ENCODE measurements at places on chromosomes 12 and 14.
A peak's percentile ranks its signal among the peaks of the same experiment; 100 is the strongest.

GRCh38 chr14:53491256-53491883 is 338.2 kb upstream of the DDHD1 start:
- no peak for DNase-seq

DNA sequence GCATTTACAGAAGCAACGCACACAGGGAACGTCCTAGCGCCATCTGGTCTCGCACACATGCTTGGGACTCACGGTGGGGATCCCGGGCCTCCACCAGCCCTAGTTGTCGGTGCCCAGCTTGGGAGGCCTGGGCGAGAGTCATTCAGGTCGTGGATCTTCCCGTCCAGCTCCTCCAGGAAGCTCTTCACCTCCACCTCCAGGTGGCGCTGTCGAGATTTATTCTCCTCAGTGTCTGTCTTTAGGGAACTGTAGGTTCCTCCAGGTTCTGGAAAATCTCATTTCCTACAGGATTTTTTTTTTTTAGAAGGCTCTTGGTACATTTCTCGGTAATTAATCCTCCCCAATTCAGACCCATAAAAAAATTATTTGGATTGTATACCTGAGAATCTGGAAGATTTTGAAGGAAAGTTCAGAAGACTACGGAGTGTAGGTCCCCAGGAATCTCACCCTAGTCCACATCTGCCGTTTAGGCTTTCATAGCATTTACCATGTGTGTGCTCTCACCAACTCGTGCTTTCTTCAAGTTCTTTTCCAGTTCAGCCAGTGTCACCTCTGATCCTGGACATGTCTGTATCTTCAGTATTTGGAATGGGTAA is 910.0 kb downstream of the TMEM121 start:
- DNase-seq, result no peak

- no peak for DNase-seq
Observed at GRCh38 chr14:68864361-68864750, 71.5 kb upstream of the ZFP36L1 start.

DNA sequence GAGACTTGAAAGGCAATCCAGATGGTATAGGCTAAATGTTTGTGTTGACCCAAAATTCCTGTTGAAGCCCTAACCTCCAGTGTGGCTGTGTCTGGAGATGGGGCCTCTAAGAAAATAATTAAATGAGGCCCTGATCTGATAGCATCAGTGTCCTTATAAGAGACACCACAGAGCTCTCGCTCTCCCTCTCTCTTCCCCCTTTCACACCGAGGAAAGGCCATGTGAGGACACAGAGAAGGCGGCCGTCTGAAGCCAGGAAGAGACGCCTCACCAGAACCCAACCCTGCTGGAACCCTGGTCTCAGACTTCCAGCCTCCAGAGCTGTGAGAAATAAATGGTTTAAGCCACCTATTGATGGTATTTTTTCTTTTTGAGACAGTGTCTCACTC is 87.5 kb downstream of the SCARB1 start:
- DNase-seq, result no peak

DNA sequence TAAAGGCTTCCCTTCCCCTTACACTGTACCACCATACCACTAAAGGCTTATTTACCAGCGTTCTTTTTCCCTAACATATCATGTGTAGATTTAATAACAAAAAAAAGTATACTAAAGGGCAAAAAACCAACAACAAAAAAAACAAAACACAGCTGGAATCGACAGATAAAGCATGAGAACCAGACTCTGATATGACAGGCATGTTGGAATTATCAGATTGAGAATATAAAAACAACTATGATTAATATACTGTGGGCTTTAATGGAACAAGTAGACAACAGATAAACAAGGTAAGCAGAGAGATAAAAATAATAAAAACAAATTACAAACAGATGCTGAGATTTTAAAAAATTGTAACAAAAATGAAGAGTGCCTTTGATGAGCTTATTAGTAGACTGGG is 754.1 kb upstream of the MDGA2 start:
- DNase-seq, result no peak

GRCh38 chr12:124744659-124745464 is 118.8 kb downstream of the SCARB1 start:
- peak; percentile 91 for DNase-seq

DNA sequence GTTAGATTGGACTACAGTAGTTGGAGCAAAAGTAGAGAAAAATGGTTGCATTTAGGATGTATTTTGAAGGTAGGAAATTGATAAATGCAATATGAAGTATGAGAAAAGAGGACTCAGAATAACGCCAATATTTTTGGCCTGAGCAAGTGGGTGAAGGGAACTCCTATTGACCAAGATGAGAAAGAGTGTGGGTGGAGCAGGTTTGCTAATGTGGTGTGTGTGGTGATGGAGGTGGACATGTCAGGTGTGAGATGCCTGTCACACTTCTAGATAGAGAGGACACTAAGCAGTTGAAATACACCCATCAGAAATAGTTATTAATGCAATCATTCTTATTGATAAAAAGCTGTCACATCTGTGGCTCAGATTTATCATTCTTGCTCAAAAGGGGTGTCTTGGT is 7.3 kb downstream of the GUCY2C start:
- no peak for DNase-seq

DNA sequence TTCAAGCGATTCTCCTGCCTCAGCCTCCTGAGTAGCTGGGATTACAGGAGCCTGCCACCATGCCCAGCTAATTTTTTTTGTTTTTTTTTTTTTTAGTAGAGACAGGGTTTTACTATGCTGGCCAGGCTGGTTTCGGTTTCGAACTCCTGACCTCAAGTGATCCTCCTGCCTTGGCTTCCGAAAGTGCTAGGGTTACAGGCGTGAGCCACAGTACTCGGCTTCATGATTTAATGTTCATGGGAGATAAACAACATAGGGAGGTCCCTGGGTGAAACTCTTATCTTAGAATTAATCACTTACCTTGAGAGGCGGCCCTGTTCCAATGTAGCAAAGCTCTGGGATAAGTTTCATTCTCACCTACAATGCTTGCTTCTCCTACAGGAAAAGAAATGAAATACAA is 48.3 kb downstream of the SEL1L start:
- no peak for DNase-seq

DNA sequence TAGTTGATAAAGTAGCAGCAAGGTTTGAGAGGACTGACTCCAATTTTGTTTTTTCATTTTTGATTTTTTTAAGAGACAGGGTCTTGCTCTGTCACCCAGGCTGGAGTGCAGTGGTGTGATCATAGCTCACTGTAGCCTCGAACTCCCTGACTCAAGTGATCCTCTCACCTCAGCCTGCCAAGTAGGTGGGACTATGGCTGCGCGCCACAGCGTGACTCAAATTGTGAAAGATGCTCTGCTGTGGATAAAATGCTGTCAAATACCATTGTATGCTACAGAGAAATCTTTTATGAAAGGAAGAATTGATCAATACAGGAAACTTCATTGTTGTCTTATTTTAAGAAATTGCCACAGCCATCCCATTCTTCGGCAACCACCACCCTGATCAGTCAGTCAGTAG is 48.3 kb downstream of the SCN8A start:
- DNase-seq, result no peak

All from H9 (cell line).